ENCODE measurements at places on chromosomes 12 and 14.
A peak's percentile ranks its signal among the peaks of the same experiment; 100 is the strongest.

DNA sequence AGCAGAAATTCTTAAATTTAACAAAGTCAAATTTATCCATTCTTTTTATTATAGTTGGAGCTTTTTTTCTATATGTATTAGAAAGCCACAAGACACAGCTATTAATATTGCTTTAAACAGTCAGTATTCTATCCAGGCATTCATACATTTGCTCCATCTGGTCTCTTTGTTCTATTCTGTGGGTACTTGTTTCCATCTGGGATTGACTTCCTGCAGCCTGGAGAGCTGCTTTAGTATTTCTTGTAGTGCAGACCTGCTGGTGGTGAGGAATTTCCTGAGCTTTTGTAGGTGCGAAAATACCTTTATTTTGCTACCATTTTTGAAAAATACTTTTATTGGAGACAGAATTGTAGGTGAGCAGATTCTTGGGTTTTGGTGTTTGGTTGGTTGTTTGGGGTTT lies 29.0 kb downstream of the CCDC60 start:
- no peak for DNase-seq

GRCh38 chr14:53016919-53017318 lies 66.1 kb upstream of the FERMT2 start:
- no peak for DNase-seq

GRCh38 chr14:74302152-74302628 lies 544 bp downstream of the ABCD4 start:
- no peak for DNase-seq

DNA sequence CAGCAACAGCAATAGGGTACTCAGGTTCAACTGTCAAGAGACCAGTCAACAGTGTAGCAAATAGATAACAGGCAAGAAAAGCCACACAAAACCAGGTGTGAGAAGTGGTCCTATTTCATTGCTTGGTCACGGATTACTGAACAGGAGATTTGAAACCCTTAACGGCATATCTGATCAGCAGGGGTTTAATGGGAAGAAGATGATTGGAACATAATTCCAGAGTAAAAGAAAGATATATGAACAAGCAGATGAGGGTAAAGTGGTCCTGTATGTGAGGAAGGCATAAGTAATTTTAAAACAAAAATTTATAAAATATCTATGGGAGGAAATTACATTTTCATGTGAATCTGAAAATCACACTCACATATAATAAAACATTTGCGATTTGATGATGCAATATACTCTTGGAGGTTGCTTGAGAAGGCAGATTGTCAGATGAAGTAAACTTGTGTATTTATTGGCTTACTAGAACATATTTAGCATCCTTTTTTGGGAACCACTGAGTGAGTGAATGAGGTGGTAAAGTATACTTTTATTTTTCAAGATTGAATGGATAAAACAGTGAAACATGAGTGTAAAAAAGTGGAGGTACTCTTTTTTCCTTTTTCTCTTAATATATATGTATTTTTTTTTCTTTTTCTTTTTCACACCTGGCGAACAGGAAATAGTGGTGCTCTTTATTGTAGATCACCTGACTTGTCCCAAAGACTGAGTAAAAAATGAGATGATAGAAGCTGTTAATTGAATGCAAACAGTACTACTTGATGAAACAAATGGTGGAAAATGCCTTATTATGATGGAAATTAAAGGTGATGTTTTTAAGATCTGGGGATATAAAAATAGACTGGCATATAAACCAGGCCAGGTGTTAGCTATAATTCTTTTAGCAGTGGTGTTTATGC lies 21.6 kb upstream of the SDR39U1 start:
- DNase-seq = no peak

- no peak for DNase-seq
Observed at GRCh38 chr12:133057446-133057845, 20.1 kb downstream of the ZNF84 start.

DNA sequence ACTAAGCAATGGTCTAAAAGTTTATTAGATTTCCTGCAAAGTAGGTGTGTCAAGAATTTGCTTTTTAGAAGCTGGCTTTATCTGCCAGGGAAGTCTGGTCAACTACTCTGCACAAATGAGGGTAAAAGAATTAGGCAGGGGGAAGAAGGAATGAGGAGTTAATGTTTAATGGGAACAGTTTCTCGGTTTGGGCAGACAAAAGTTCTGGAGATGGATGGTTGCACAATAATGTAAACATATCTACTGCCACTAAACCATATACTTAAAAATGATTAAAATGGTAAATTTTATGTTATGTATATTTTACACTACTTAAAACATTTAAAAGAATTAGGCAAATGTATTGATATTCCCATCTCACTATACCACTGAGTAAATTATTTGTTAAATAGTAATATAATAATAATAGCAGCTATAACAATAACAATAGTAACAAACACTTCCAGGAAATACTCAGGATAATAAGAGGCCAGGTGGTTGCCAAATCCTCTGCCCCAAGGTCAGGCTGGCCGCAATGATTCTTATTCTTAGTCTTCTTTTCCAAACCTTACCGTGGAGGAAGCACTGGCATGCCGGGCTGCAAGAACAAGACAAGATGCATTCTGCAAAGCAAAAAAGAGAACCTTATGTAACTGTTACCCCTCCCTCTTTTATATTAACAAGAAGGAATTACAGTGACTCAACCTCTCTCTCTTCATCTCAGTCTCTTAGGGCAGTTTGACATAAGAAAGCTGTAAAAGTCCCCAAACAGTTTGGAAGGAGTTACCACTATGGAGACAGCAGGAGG lies 13.9 kb downstream of the CS start:
- no peak for DNase-seq

GRCh38 chr12:124763594-124763979 lies 100.1 kb downstream of the SCARB1 start:
- DNase-seq = no peak

- peak; percentile 59 for DNase-seq
Observed at GRCh38 chr14:103546652-103547454, 15.6 kb downstream of the BAG5 start.

- no peak for DNase-seq
Observed at GRCh38 chr12:94962670-94963069, 40.8 kb downstream of the NDUFA12 start.

- DNase-seq = no peak
Observed at GRCh38 chr12:52169886-52170285, 21.9 kb downstream of the KRT80 start.

All from activated effector memory CD4-positive, alpha-beta T cell treated with Interleukin-2 at 50 U/mL for 16 hours (primary cell).